ENCODE measurements at places on chromosomes 7 and 10. TPM values are rescaled to one million over a fixed set of nuclear protein-coding genes. Genes with fewer than 3 reads are reported as not detected.

- H3K4me1 ChIP-seq: peaks cover 9% of the 10 kb centered on the region
- DNase-seq: no peak
- H3K27ac ChIP-seq: no peak overlapping the region
- no peaks in the 10 kb centered on the region for H3K27me3 ChIP-seq
- H3K36me3 ChIP-seq: no peaks in the 10 kb centered on the region
- no peak overlapping the region for H3K4me3 ChIP-seq
Measured at GRCh38 chr7:111931958-111932357, 274.2 kb downstream of the DOCK4 start.

DNA sequence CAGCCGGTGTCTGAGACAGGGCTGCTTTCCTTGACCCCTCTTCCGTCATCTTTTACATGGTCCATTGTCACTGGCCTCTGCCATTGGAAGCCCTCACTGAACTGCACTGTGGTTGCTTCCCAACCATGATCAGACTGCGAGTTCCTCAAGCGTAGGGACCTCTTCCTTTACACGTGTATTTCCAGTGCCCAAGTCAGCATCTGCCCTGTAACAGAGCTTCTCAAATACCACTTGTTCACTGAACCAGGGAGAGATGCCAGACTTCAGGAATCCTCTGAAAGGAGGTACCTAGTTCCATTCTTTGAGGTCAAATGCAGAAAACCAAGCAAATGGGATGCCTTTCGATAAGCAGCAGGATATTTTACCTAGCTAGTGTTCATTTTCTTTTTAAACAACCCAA is 145.1 kb downstream of the NRP1 start:
- no peak overlapping the region for H3K27ac ChIP-seq
- DNase-seq: no peak
- H3K4me3 ChIP-seq: no peak overlapping the region
- H3K36me3 ChIP-seq: no peaks in the 10 kb centered on the region

DNA sequence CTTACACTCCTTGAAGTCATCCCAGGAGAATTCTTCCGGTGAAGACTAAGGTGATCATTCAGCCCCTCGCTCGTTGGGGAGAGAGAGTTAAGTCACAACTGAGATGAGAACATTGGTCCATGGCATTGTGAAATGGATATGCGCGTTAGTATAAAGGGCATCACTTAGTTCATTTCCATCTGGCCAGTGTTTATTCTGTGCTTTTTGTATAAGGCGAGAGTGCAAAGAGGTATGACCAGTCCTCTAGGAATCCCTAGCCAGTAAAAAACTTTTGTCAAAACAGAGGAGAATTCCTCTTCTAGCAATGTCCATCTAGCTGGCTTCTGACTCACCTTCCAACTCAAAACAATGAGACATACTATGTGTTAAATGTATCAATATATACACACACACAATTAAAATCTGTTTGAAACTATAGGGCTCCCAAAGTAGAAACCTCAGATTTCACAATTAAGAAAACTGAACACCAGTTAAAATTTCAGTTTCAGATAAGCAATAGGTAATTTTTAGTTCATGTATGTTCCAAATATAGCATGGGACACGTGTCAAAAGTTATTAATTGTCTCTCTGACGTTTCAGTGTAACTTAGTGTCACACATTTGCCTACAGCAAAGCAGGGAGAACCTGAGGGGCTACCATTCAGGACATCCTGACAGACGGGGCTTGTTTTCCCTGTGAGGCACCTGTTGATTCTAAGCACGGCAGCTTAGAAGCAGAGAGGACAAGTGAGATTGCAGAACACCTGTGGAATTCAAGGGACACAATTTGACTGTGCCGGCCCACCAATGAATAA is 158.9 kb downstream of the KLF6 start:
- H3K27me3 ChIP-seq: no peaks in the 10 kb centered on the region
- H3K4me1 ChIP-seq: peaks cover 23% of the 10 kb centered on the region
- peaks cover 3% of the 10 kb centered on the region for H3K36me3 ChIP-seq
- DNase-seq: no peak
- no peak overlapping the region for H3K4me3 ChIP-seq

DNA sequence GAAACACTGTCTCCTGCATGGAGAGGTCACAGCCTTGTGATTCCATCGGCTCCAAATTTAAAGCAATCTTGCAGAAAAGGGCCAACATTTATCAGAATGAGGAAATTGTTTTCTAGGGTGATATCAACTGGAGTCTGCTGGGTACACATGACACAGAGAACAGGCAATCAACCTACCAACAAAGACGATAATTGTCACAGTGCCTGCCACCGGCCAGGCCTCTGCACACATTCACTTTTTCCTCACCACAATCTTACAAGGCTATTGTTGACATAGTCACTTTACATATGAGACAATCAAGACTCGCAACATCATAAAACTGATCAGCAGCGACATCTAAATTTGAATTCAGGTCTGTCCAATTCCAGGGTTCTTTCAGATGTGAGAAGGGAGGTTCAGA is 189.4 kb downstream of the KCNMA1 start:
- no peak overlapping the region for H3K4me3 ChIP-seq
- no peak for DNase-seq
- no peaks in the 10 kb centered on the region for H3K4me1 ChIP-seq
- no peak overlapping the region for H3K27ac ChIP-seq

FZD1 gene
- total RNA-seq: 1.0 TPM

DNA sequence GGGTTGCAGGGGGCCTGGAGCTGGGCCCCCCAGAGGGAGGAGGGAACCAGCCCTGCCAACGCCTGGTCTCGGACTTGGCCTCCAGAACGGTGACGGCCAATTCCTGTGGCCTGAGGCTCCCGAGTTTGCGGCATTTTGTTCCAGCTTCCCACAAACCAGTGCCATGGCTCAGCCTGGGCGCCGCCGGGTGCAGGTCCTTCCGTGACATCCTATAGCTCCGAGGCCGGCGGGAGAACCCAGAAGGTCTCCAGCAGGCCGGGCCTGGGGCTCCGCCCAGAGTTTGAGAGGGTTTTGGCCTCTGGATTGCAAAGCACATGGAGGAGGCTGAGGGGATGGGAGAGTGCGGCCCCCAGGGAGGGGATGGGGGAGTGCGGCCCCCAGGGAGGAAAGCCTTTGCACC is 92.6 kb downstream of the UNCX start:
- DNase-seq: no peak
- no peaks in the 10 kb centered on the region for H3K36me3 ChIP-seq
- H3K27me3 ChIP-seq: no peaks in the 10 kb centered on the region
- H3K27ac ChIP-seq: no peak overlapping the region

- peak overlapping the region; percentile 46 for H3K4me3 ChIP-seq
- peaks cover 2% of the 10 kb centered on the region for H3K36me3 ChIP-seq
- H3K27ac ChIP-seq: peak overlapping the region; percentile 16
- H3K4me1 ChIP-seq: peaks cover 33% of the 10 kb centered on the region
- no peaks in the 10 kb centered on the region for H3K27me3 ChIP-seq
Measured at GRCh38 chr7:38232502-38233366, 40.7 kb downstream of the TARP start.

GRCh38 chr7:100621554-100621953 is 9.2 kb downstream of the MOSPD3 start:
- H3K36me3 ChIP-seq: no peaks in the 10 kb centered on the region
- no peak for DNase-seq
- H3K4me1 ChIP-seq: peaks cover 5% of the 10 kb centered on the region

SYT15B gene
- not detected for total RNA-seq

GRCh38 chr10:43939389-43939938 is 290.8 kb upstream of the ZNF32 start:
- DNase-seq: no peak
- peaks cover 4% of the 10 kb centered on the region for H3K27me3 ChIP-seq
- H3K4me1 ChIP-seq: peaks cover 29% of the 10 kb centered on the region
- no peak overlapping the region for H3K27ac ChIP-seq
- no peaks in the 10 kb centered on the region for H3K36me3 ChIP-seq
- no peak overlapping the region for H3K4me3 ChIP-seq

GRCh38 chr7:30984359-30985107 is 20.8 kb downstream of the GHRHR start:
- H3K27ac ChIP-seq: no peak overlapping the region
- no peak overlapping the region for H3K4me3 ChIP-seq
- DNase-seq: peak; percentile 11
- peaks cover 25% of the 10 kb centered on the region for H3K27me3 ChIP-seq

DNA sequence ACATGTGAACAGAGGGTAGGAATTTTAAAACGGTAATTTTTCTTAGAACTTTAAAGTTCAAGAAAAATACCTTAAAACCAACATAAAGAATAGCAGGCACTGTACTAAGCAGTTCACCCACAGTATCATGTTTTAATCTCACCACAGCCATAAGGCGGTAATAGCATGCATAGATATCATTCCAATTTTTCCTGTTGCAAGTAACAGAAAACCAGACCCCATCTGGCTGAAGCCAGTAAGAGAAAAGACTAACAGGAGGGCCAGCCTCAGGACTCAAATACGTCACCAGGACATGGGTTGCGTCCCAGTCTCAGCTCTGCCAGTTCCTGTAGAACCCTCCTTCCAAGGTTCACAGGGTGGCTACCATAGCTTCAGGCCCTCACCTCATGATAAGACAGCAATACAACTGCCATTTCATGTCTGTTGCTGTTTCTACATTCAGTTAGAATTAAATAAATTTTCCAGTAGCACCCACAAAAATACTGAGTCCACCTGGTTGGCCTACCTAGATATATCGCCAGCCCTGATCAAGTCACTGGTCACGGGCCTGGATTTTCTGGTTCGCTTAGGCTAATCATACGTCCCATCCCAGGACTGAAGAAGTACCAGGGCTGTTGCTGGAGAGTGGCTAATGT is 2.0 kb upstream of the RNF32 start:
- no peak overlapping the region for H3K4me3 ChIP-seq
- H3K27me3 ChIP-seq: peaks cover 42% of the 10 kb centered on the region
- H3K4me1 ChIP-seq: peaks cover 17% of the 10 kb centered on the region
- H3K36me3 ChIP-seq: no peaks in the 10 kb centered on the region

- no peak overlapping the region for H3K27ac ChIP-seq
- no peaks in the 10 kb centered on the region for H3K4me1 ChIP-seq
- H3K4me3 ChIP-seq: no peak overlapping the region
- no peak for DNase-seq
Measured at GRCh38 chr10:105968666-105969065, 1195.8 kb downstream of the SORCS1 start.

DNA sequence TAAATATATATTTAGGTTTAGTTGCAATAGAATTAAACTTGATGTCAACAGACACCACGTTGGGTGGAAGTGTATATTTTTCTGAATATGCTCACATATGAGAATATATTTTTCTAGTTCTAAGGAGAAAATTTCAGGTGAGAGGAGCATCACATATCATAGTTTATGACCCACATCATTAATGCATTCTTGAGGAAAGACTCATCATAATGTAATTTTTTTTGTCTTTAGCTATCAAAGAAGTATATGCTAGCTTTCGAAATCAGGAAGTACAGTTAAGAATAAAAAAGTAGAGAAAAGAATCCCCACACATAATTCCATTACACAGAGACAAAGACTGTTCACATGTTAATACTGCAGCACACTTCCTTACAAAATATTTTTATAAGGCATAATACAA is 30.4 kb downstream of the A1CF start:
- H3K4me1 ChIP-seq: no peaks in the 10 kb centered on the region
- peaks cover 23% of the 10 kb centered on the region for H3K27me3 ChIP-seq
- no peak overlapping the region for H3K27ac ChIP-seq

SFTPA2 gene
- not detected for total RNA-seq

GRCh38 chr7:18590241-18590640 is 94.7 kb downstream of the HDAC9 start:
- H3K27me3 ChIP-seq: no peaks in the 10 kb centered on the region
- no peaks in the 10 kb centered on the region for H3K36me3 ChIP-seq
- no peak overlapping the region for H3K4me3 ChIP-seq
- no peak overlapping the region for H3K27ac ChIP-seq
- H3K4me1 ChIP-seq: no peaks in the 10 kb centered on the region

DNA sequence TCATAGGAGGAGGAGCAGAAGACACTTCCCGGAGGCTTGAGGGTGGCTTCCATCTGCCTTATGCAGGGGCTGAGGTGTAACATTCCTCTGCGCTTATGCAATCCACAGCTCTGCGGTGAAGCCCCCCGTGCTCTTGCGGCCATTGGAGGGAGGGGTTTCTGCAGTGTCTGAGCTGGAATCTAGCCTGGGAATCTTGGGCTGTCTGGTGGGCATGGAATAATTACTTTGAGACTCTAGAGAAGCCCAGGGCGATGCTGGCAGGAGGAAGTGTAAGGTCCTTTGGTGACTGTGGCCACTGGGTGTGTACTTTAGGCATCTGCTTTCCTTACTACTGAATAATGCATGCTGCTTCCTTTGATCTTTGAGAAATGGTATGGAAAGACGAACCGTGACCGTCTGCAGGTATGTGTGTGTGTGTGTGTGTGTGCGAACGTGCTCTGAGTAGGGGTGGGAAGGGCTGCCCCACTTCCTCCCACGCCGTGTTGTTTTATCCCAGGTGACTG is 181.0 kb downstream of the PRPF18 start:
- H3K27ac ChIP-seq: no peak overlapping the region
- no peaks in the 10 kb centered on the region for H3K4me1 ChIP-seq
- no peaks in the 10 kb centered on the region for H3K36me3 ChIP-seq
- H3K27me3 ChIP-seq: peaks cover 5% of the 10 kb centered on the region
- no peak overlapping the region for H3K4me3 ChIP-seq
- DNase-seq: no peak

NT5C3A gene
- total RNA-seq: 45.7 TPM

MARVELD1 gene
- total RNA-seq: 1.9 TPM

- H3K27me3 ChIP-seq: no peaks in the 10 kb centered on the region
- H3K27ac ChIP-seq: peak within 1 kb of the TSS; percentile 98
- peaks cover 73% of the 10 kb centered on the region for H3K4me1 ChIP-seq
- peak; percentile 97 for DNase-seq
- H3K36me3 ChIP-seq: no peaks in the 10 kb centered on the region
- peak within 1 kb of the TSS; percentile 87 for H3K4me3 ChIP-seq
Measured at GRCh38 chr10:1048732-1049424, at the start of gene IDI1. Gene IDI1 (minus strand): TSS chr10:1049119. CDS start chr10:1049003, 116 bp downstream.

GRCh38 chr7:131103997-131104396 is 223.7 kb upstream of the MKLN1 start:
- no peak for DNase-seq
- peak overlapping the region; percentile 92 for H3K4me3 ChIP-seq

CHST3 gene
- 0.16 TPM for total RNA-seq

- H3K27me3 ChIP-seq: peaks cover 30% of the 10 kb centered on the region
- no peaks in the 10 kb centered on the region for H3K4me1 ChIP-seq
- H3K27ac ChIP-seq: no peak overlapping the region
- no peak overlapping the region for H3K4me3 ChIP-seq
Measured at GRCh38 chr7:27312820-27313219, 70.2 kb downstream of the EVX1 start.

GRCh38 chr7:150738092-150738491 is 874 bp downstream of the GIMAP5 start:
- peaks cover 33% of the 10 kb centered on the region for H3K36me3 ChIP-seq
- no peaks in the 10 kb centered on the region for H3K27me3 ChIP-seq
- peaks cover 92% of the 10 kb centered on the region for H3K4me1 ChIP-seq
- peak overlapping the region; percentile 97 for H3K27ac ChIP-seq

DNA sequence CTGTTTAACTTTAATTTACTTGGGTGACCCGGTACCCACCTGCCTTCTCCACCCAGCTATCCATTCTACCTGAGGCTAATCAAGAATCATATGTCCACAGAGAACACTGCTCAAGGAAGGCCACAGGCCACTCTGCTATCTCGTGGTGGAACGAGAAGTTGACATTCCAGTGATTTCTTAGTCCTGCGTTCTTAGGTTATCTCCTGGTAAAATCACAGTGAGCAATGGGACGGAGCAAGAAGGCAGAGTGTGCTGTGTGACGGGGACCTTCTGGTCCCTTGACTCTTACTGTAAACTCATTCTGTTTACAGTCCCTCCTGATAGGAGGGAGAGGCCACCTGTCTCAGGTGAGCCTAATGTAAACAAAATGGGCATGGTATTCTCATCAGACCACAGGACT is 256.6 kb downstream of the TNS3 start:
- DNase-seq: no peak
- H3K4me3 ChIP-seq: no peak overlapping the region
- no peaks in the 10 kb centered on the region for H3K4me1 ChIP-seq
- no peaks in the 10 kb centered on the region for H3K36me3 ChIP-seq
- H3K27ac ChIP-seq: no peak overlapping the region
- H3K27me3 ChIP-seq: no peaks in the 10 kb centered on the region

KEL gene
- 1.8 TPM for total RNA-seq

MOGAT3 gene
- total RNA-seq: not detected
